NCI-H2171 treated with DMSO at 0.1 percent for 48 hours (cell line): ENCODE measurements at places on chromosomes 2 and 18.

GRCh38 chr18:44033144-44033701 is 647.5 kb upstream of the SETBP1 start:
- DNase-seq: no peak

DNA sequence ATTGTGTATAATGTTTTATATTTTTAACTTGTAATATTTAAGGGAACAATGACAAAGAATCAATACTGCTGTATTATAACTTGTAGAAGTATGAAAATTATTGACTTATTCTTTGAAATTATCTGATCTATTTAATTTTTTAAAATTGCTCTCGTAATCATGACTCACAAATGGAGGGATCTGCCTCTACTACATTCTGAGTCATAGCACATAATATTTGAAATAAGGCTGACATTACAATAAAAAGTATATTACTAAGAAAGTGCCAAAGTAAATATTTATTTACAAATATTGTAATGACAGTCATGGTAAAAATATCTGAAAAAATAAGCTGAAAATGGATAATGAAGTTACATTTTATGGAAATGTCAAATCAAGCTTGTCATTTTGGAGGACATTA is 1144.6 kb upstream of the CDH2 start:
- DNase-seq: no peak

DNA sequence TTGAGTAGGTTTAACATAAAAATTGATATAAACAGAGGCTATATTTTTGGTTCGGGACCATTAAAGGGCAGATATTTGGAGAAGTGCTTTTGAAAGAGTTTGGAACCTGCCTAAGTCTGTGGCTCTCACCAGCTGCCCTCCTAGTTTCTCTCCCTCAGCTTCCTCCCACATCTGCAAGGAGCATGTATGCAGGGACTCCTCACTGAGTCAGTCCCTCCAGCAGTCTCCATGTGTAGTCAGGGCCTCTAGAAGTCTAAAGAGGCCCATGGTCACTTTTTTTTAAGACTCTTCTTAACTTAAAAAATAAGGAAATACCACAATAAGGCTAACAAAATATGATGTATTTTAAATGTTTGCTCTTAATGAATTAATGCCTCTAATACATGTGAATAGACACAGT is 220.0 kb upstream of the TANK start:
- no peak for DNase-seq

DNA sequence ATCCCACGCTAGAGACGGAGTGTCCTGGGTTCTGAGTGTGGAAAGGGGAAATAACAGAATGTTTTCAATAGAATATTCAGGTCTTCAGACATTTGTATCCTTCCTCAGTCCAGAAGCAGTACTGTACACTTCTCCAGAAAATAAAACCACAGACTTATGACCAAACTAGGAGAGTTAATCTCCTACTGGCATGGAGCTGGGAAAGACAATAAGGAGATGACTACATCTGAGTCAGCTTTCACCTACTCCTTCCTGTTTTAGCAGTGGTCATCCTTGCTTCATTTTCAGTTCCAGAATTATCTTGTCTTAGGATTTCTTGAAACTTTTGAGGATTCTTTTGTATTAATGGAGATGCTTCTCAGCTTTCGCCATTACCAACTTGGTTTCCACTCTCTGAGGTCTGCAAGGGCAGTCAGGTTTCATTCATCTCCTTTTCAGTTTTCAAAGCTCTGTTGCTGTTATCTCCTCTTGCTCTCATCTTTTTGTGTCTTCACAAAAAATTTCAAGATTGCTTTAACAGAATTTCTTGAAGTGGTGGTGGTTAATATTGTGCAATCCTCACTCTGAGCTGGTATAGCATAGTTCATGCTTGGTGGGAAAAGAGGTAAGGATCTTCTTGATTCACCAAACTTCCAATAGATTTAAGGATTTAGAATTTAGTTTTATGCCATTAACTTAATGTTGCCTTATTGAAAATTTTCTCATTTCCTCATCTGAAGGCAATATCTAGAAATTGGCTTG is 23.7 kb upstream of the NR4A2 start:
- no peak for DNase-seq

GRCh38 chr2:230879271-230879882 is 14.6 kb downstream of the ITM2C start:
- peak; percentile 15 for DNase-seq

DNA sequence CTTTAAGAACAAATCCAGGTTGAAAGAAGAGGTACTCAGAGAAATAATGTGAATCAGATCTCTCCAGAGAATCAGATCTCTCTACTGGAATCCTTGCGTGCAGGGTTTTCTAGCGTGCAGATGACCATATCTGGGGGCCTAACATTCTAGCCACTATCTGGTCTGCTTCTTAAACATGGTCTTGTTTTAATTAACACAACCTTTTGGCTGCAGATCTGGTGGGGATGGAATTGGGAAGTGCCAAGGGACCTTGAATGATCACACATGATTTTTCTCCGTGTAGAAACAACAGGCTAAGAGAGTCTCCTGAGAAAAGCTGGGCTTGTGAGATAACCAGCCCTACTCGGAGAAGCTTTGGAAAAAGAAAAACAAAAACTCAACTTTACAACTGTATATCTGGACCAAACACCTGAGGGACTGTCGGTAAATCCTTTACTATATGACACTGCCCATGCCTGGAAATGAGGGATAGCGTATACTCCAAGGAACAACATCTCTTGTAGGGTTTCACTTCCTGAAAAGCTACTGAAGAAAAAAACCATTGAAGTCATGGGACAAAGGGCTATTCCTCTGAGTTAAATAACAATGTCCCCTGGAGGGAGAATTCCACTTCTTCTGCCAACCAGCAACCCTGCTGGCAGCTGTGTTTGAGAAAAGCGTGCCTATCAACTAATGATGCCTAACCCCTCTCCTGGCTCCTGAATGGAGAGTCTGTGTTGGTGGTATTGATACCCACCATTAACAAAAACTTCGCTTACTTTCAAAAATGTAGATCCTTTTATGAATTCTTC is 171.0 kb upstream of the REV1 start:
- DNase-seq: no peak
